ENCODE measurements at places on chromosomes 6 and 20. TPM values are rescaled to one million over a fixed set of nuclear protein-coding genes. Genes with fewer than 3 reads are reported as not detected.

The GTSF1L gene
- total RNA-seq, result not detected

The ELOVL2 gene
- total RNA-seq, result 1.8 TPM

The FAM162B gene
- total RNA-seq, result 2.7 TPM

The TMEM244 gene
- total RNA-seq, result not detected

The ANKRD66 gene
- not detected for total RNA-seq

The EFCAB8 gene
- total RNA-seq, result not detected

The SPATS1 gene
- not detected for total RNA-seq

The RIPPLY2 gene
- total RNA-seq, result not detected

The CCHCR1 gene
- total RNA-seq, result 11.1 TPM

The HLA-DOA gene
- total RNA-seq, result 1.6 TPM

The APOBEC2 gene
- total RNA-seq, result 174 TPM

The OARD1 gene
- total RNA-seq, result 15.4 TPM

The SMLR1 gene
- not detected for total RNA-seq

The PPP1R3G gene
- 7.7 TPM for total RNA-seq

The SEMG1 gene
- not detected for total RNA-seq

The C20orf96 gene
- 3.7 TPM for total RNA-seq

The C6orf141 gene
- 0.38 TPM for total RNA-seq

The BPIFB1 gene
- total RNA-seq, result not detected

The PNPLA1 gene
- total RNA-seq, result not detected

The GRIK2 gene
- total RNA-seq, result 0.67 TPM

The ARID1B gene
- 61.1 TPM for total RNA-seq

The IL20RA gene
- 0.32 TPM for total RNA-seq

The WFDC6 gene
- not detected for total RNA-seq

The ZBTB46 gene
- total RNA-seq, result 17.4 TPM

The TOX2 gene
- total RNA-seq, result 1.4 TPM

The ZNF311 gene
- total RNA-seq, result 0.22 TPM

The IPCEF1 gene
- total RNA-seq, result 5.0 TPM

The OPN5 gene
- not detected for total RNA-seq

The PHACTR1 gene
- total RNA-seq, result 26.2 TPM

The SEC63 gene
- 55.5 TPM for total RNA-seq

The NRSN1 gene
- total RNA-seq, result not detected

The OXT gene
- total RNA-seq, result not detected

The HFE gene
- 2.4 TPM for total RNA-seq

The TRAPPC3L gene
- total RNA-seq, result 0.16 TPM

The SUN5 gene
- total RNA-seq, result not detected

The ME1 gene
- total RNA-seq, result 17.9 TPM

The TPX2 gene
- 0.78 TPM for total RNA-seq

The ANKRD6 gene
- total RNA-seq, result 6.5 TPM

The DSTN gene
- total RNA-seq, result 569 TPM

The ADGRB3 gene
- total RNA-seq, result 0.51 TPM

The ULBP1 gene
- 0.16 TPM for total RNA-seq

The LTB gene
- total RNA-seq, result 0.86 TPM

The SLC22A7 gene
- not detected for total RNA-seq

The FABP7 gene
- not detected for total RNA-seq

The LPA gene
- not detected for total RNA-seq

The MAFB gene
- 6.8 TPM for total RNA-seq

The CST2 gene
- total RNA-seq, result not detected

The FAM209B gene
- total RNA-seq, result not detected

The BACH2 gene
- 8.4 TPM for total RNA-seq

The TMC2 gene
- not detected for total RNA-seq

The FOXC1 gene
- 6.4 TPM for total RNA-seq

The TMEM170B gene
- total RNA-seq, result 4.2 TPM

The PTCHD4 gene
- 1.1 TPM for total RNA-seq

The LY6G6C gene
- not detected for total RNA-seq

The TCP11 gene
- not detected for total RNA-seq

The TGM2 gene
- total RNA-seq, result 792 TPM

The ZC3H12D gene
- 0.35 TPM for total RNA-seq

The RBBP8NL gene
- total RNA-seq, result not detected

All from cardiac septum (tissue), 1 donor.